Astrocyte of the cerebellum (primary cell): ENCODE measurements at places on chromosomes 3 and 15.

DNA sequence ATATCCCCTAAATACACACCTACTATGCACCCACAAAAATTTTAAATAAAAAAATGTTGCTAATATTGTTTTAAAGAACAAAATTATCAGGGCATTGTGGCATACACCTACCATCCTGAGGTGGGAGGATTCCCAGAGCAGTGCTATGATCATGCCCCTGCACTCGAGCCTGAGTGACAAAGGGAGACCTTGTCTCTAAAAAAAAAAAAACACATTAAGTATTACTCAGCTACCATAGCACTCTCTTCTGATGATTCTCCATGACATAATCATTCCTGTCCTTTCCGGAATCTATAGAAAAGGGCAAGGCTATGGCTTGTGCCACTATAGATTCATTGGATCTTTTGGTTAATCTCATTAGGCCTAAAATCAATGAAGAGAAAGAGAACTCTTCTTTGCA, 77.4 kb downstream of the ACAP2 start:
- no peak for DNase-seq

- no peak for DNase-seq
Observed at GRCh38 chr15:59549301-59550185, 62.0 kb upstream of the GCNT3 start.

GRCh38 chr15:66476535-66476934, 21.0 kb downstream of the SNAPC5 start:
- DNase-seq, result no peak

GRCh38 chr15:39193611-39194010, 387.3 kb upstream of the THBS1 start:
- DNase-seq, result no peak

DNA sequence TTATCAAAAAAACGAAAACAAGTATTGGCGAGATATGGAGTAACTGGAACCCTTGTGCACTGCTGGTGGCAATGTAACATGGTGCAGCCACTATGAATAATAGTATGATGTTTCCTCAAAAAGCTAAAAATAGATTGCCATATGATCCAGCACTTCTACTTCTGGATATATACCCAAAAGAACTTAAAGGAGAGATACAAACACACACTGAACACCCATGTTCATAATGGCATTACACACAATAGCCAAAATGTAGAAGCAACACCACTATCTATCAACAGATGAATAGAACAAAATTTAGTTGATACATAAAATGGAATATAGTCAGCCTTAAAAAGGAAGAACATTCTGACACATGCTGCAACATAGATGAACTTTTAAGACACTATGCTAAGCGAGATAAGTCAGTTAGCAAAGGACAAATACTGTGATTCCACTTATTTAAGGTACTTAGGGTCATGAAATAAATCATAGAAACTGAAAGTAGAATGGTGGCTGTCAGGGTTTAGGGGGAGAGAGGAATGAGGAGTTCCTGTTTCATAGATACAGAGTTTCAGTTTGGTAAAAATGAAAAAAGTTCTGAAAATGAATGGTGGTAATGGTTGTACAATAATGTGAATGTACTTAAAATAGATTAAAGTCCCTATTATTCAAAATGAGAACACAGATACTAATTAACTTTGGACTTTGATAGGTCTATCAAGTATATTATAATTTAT, 59.4 kb upstream of the IMPG2 start:
- DNase-seq, result no peak

GRCh38 chr15:29014493-29014892, 128.7 kb downstream of the APBA2 start:
- DNase-seq, result no peak

DNA sequence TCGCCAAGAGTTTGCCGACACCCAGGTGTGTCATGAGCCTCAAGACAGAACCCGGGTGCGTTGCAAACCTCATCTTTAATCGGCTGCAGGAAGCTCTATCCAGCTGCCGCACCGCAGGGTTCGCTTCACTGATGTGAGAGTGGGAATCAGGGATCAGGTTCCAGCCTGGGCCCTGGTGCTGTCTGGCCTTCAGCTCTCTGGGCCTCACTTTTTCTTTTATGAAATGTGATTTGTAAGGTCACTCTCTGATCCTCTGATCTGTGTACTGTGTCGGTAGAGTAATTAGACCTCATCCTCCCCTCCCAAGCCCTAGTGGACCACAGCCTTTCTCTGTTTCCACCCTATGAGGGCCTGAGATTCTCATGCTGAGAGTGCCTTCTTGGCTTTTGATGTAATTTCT, 202.8 kb upstream of the UBE2E1 start:
- DNase-seq, result no peak

DNA sequence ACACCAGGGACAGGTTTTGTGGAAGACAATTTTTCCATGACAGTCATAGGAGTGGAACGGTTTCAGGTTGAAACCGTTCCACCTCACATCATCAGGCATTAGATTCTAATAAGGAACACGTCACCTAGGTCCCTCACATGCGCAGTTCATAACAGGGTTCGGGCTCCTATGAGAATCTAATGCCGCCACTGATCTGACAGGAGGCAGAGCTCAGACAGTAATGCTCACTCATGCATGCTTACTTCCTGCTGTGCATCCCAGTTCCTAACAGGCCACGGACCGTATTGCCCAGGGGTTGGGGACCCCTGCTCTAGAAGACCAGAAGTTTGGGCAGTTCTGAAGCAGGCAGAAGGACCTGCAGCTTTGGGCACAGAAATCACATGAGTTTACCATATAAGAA, 61.5 kb downstream of the MYO1E start:
- DNase-seq, result no peak

DNA sequence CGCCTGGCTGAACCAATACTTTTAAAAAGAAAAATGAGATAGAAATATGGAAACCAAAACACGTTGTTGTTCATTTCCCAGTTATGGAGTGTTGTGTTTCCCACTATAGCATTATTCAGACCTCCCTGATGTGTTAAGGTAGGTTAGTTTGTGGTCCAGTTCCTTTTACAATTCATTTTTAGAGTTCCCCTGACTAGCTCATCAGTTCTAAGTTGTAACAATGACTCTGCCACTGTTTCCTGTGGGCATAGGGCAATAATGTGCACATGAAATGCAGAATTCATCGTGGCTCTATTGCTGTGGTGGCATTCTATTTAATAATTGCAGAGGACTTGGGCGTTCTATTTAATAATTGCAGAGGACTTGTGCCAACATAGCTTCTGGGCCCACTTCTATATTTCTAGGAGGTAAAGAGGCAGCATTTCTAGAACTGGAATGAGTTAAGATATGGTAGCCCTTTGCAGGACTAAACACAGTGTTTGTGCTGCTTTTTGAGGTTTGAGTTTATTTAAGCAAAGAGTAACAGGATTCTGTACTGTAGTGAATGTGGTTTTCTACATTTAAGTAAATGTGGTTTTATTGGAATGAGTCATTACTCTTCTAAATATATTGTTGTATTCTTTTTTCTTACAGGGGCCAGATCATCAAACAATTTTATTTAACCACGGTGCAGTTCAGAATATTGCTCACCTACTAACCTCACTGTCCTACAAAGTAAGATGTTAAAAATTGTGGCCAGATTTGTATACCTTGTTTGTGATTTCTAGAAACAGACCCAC, 47.5 kb downstream of the ARMC8 start:
- peak; percentile 55 for DNase-seq
